WTC11 (cell line): ENCODE measurements at places on chromosomes 16 and 17. TPM values are rescaled to one million over a fixed set of nuclear protein-coding genes. Genes with fewer than 3 reads are reported as not detected.

The TBC1D3I gene
- total RNA-seq = 0.27 to 0.53 TPM (median 0.39 TPM) in 3 replicates

The CNGB1 gene
- not detected in 3 replicates for total RNA-seq

- H3K4me3 ChIP-seq = no peak overlapping the region
- H3K27me3 ChIP-seq = no peaks in the 10 kb centered on the region
- no peaks in the 10 kb centered on the region for H3K36me3 ChIP-seq
- H3K4me1 ChIP-seq = peaks cover 42% of the 10 kb centered on the region
- no peak overlapping the region for H3K27ac ChIP-seq
These were observed 184.1 kb downstream of the PMP22 start for GRCh38 chr17:15081008-15081407.

GRCh38 chr16:73568769-73569168 is 520.8 kb upstream of the ZFHX3 start:
- H3K36me3 ChIP-seq = no peaks in the 10 kb centered on the region
- no peak overlapping the region for H3K4me3 ChIP-seq
- peaks cover 53% of the 10 kb centered on the region for H3K4me1 ChIP-seq
- no peaks in the 10 kb centered on the region for H3K27me3 ChIP-seq
- no peak for DNase-seq

- H3K27ac ChIP-seq = no peak overlapping the region
- H3K4me3 ChIP-seq = no peak overlapping the region
- peaks cover 4% of the 10 kb centered on the region; the same call in 1 of the 2 replicates for H3K27me3 ChIP-seq
- DNase-seq = no peak
- peaks cover 6% of the 10 kb centered on the region for H3K4me1 ChIP-seq
- H3K36me3 ChIP-seq = no peaks in the 10 kb centered on the region
These were observed 60.3 kb upstream of the LHX1 start for GRCh38 chr17:36876966-36877365.
